Stimulated activated CD4-positive, alpha-beta T cell treated with anti-CD3 and anti-CD28 coated beads, Interleukin-4, amount 100 ng/mL, for 4 hours (primary cell): ENCODE measurements at places on chromosomes 2 and 18.

DNA sequence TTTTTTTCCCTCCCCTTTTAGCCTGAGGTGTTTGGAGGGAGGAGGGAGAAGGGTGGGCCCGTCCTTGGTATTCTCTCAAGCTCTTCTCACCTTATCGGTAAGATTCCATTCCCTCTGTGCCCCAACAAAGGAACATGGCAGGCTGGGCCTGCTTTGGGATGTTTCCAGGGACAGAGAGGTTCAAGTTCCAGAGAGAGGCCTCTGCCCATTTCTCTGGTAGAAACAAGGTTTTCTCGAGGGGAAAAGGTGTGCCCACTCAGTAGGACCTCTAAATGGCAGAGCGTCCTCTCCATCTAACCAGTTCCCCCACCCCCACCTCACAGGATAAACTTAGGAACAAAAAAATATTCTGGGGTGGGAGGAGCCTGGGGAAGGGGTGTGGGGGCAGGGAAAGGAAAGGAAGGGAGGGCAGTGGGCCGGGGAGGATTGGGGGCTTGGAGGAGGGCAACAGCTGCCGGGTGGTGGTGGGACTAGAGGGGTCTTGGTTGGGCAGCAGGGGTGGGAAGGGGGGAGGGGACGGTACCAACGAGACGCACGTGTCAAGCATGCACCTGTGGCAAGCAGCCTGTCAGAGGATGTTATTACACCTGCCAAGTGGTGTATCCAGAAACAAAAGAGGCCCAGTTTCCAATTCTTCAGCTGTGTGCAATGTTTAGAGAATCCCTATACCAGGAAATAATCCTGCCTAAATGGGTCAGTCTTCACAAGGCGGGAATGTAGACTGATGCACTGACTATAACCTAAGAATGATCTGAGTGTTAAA lies 2.1 kb downstream of the PCBP1 start:
- peak; percentile 46 for DNase-seq

DNA sequence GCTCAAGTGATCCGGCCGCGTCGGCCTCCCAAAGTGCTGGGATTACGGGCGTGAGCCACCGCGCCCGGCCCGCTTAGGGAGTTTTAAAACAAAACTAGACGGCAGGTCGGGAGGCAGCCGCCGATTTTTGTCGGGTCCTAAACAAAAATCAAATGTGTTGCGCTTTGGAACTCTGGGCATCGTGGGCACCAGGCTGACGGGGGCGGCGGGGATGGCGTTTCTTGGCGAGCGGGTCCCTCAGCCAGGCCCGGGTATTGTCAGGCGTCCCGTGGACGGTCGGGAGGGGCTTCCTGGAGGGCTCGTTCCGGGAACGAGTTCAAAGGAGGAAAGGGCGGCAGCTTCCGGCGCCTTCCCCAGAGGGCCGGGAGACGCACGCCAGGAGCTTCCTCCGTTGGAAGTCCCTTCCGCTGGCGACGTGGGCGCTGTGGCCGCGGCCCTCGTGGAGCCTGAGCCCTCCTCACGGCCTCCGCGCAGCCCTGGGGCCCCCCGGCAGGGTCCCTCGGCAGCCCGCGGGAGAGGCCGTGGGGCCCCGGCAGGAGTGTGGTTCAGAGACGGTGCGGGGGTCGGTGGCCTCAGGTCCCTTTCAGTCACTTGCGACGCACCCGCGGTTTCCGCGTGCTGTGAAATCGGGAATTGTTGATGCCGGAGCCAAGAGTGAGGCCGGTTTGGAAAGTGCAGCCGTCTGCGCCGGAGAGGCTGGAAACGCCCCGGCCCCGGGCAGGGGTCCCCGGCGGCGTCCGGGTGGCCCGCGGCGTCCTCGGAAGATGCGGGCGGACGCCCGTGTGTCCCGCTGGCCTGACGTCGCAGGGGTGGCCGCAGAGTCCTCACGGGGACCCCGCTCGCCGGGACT lies 59.3 kb downstream of the EMILIN2 start:
- peak; percentile 22 for DNase-seq

- no peak for DNase-seq
Observed at GRCh38 chr2:207123776-207124391, 41.9 kb downstream of the KLF7 start.

DNA sequence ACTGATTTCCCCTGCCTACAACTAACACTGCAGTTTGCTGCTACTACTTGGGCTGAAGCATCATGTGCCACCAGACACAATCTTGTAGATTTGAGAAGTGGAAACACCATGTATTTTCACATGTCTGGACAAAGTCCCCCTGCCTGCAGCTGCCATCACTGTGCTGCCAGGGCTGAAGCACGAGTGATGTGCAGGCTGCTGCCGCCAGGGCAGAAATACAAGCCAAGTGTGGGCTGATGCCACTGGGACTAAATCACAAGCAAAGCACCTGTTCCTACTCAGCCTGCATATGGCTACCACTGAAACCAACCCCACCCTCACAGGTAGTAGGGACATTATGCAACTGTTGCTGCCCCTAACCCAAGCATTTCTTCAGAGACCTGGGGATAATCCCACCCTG lies 179.5 kb upstream of the SLC35G4 start:
- no peak for DNase-seq

- no peak for DNase-seq
Observed at GRCh38 chr2:225995796-225996461, 596.4 kb downstream of the NYAP2 start.

DNA sequence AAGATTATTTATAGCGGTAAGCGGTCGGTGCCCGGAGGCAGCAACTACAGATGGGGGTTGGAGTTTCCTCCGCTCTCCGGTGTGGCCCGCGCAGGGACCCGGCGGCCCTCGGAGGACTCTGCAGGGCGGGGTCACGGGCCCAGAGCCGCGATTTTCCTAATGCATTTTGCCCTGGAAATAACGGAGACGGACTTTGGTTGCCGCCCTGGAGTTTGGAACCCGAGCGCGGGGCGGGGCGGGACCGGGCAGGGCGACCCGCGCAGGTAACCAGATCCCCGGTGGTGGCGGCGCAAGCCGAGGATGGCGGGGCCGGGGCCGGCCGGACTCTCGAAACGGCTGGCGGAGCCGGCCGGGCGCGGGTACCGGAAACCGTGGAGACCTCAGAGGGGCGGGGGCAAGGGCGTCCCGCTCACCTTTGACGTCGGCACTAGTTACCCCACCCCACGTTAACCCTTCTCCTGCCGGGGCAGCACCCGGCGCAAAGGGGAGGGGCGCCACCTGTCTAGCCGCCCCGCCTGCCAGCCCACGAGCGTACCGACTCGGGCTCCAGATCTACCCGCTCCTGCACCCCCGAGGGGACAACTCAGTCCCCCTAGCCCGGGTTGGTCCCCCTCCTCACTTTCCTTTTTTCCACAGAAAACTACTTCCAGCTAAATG lies 2.9 kb downstream of the CYP26B1 start:
- DNase-seq: no peak

DNA sequence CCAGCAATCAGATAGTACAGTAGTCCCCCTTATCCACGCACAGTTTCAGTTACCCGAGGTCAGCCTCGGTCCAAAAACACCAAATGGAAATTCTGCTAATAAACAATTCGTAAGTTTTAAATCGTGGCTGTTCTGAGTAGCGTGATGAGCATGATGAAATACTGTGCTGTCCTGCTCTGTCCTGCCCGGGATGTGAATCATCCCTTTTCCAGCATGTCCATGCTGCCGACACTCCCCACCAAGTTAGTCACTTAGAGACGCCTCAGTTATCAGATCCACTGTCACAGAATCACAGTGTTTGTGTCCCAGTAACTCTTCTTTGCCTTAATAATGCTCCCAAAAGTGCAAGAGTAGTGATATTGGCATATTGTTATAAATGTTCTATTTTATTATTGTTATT lies 62.1 kb downstream of the MEX3C start:
- no peak for DNase-seq

GRCh38 chr2:229296536-229296935 lies 25.4 kb upstream of the PID1 start:
- no peak for DNase-seq

DNA sequence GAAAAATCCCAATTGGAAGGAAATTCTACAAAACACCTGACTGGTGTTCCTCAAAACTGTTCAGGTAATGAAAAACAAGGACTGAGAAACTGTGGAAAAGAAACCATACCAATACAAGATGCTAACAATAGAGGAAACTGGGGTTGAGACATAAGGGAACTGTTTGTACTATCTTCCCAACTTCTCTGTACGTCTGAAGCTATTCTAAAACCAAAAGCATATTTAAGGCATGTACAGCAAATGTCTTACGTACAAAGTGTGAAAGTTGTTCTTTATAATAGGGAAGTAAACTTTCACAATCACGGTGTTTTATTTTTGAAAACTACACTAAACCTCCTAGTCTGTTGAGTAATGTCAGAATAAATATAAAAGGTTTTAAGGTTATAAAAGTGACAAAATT lies 776.1 kb upstream of the RAB6C start:
- DNase-seq: no peak

DNA sequence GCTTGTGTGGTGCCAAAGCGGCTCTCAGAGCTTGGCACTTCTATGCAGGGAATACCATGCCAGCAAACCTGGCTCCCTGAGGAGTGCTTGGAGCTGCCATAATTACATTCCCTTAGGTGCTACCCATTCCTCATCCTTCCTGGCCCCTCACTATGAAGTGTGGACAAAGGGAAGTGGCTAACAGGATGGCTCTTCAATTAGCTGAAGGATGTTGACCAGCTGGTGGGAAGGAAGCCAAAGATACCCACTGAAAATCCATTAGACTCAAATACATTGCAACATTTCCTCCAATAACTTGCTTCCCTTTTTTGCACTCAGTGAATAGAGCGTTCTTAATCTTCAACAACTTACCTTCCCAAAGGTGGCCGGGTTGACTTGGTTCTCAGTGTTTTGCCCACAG lies 8.5 kb downstream of the RFX8 start:
- DNase-seq: no peak

GRCh38 chr18:321865-322467 lies 54.1 kb upstream of the THOC1 start:
- no peak for DNase-seq

GRCh38 chr2:110978756-110979470 lies 141.8 kb upstream of the BCL2L11 start:
- no peak for DNase-seq

DNA sequence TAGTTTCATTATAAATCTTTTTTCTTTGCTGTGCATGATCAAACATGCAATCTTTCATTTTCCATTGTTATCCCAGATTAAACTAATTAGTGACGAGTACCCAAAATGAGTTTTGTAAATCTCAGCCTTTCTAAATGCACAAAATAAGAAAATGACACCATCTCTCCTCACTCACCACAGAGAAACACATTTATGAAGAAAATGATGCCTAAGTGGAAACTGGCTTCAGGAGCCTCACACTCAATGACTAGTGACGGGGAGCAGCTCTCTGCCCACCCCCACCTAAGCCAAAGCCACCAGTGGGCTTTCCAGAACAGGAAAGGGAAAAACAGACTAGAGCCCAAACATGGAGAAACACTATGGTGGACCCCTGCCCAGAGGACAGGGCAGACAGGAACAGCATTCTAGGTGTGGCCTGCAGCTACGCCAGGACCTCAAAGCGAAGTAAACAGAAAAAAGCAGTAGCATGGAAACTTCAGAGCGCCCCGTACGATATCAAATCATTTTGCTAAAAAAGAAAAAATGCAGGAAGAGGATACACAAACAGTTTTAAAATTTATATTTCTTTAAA lies 113.5 kb downstream of the RBMS1 start:
- DNase-seq: no peak

DNA sequence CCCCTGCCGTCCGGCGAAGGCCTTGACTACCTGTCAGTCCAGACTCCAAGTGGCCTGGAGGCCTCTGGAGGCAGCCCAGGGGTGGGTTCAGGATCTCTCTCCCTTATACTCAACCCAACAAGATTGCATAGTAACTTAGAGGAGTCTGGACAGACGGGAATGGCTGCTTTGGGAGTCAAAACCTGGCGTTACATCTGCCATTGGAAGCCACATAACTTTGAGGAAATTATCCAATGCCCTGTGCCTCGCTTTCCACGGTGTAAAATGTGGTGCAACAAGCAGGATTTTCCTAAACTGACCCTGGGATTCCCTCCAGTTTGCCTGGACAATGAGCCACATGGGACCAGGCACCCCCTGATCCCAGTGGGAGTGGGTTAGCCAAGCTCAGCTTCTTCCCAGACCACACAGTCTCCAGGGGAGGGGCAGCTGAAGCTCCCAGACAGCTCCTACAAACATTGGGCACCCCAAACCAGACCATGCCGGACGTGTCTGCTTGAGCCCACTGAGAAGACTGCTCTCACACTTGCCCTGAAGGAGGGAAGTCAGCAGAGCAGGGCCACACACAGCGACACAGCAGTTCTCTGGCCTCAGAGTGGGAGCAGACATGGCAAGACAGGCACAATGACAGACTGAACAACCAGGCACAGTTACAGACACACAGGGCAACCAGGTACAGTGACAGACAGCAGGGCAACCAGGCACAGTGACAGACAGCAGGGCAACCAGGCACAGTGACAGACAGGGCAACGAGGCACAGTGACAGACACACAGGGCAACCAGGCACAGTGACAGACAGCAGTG lies 65.6 kb upstream of the RAB6C start:
- no peak for DNase-seq

GRCh38 chr2:191869178-191869577 lies 22.3 kb upstream of the CAVIN2 start:
- no peak for DNase-seq

- no peak for DNase-seq
Observed at GRCh38 chr2:170843656-170844055, 27.0 kb downstream of the GAD1 start.

- DNase-seq: no peak
Observed at GRCh38 chr2:239532859-239533258, 132.0 kb upstream of the HDAC4 start.

GRCh38 chr18:69980982-69981804 lies 33.5 kb upstream of the CD226 start:
- no peak for DNase-seq

GRCh38 chr18:27952741-27953140 lies 224.2 kb downstream of the CDH2 start:
- DNase-seq: no peak

GRCh38 chr2:188599140-188599539 lies 307.5 kb downstream of the GULP1 start:
- DNase-seq: no peak

DNA sequence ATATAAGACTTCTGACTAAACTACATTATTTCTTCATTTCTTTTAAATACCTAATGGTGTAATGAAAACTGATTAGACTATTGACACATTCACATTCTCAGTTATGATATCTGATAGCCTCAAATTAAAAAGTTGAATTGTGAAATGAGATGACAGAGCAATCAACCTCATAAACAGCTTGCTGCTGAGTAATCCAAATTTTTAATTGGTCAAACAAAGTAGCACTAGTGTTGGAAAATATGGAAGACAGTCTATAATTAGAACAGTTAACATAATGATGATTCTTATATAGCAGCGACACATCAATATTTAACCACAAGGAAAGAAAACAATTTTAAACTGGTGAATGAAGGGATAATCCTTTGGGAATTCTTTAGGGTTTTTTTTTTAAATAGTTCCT lies 91.9 kb upstream of the LRP1B start:
- DNase-seq: no peak

GRCh38 chr2:210302326-210302725 lies 12.6 kb downstream of the MYL1 start:
- DNase-seq: no peak

GRCh38 chr2:42890791-42891355 lies 98.5 kb upstream of the HAAO start:
- DNase-seq: no peak

- no peak for DNase-seq
Observed at GRCh38 chr2:121837591-121837990, 82.1 kb downstream of the TSN start.

GRCh38 chr2:27408601-27409320 lies 630 bp downstream of the PPM1G start:
- peak; percentile 20 for DNase-seq

- DNase-seq: no peak
Observed at GRCh38 chr2:160417745-160418397, 75.7 kb downstream of the RBMS1 start.
